Esophagus squamous epithelium (tissue), 5 donors: ENCODE measurements at places on chromosomes 7 and 10.

GRCh38 chr10:89404104-89405047 is 10.0 kb upstream of the IFIT5 start:
- DNase-seq = no peak

DNA sequence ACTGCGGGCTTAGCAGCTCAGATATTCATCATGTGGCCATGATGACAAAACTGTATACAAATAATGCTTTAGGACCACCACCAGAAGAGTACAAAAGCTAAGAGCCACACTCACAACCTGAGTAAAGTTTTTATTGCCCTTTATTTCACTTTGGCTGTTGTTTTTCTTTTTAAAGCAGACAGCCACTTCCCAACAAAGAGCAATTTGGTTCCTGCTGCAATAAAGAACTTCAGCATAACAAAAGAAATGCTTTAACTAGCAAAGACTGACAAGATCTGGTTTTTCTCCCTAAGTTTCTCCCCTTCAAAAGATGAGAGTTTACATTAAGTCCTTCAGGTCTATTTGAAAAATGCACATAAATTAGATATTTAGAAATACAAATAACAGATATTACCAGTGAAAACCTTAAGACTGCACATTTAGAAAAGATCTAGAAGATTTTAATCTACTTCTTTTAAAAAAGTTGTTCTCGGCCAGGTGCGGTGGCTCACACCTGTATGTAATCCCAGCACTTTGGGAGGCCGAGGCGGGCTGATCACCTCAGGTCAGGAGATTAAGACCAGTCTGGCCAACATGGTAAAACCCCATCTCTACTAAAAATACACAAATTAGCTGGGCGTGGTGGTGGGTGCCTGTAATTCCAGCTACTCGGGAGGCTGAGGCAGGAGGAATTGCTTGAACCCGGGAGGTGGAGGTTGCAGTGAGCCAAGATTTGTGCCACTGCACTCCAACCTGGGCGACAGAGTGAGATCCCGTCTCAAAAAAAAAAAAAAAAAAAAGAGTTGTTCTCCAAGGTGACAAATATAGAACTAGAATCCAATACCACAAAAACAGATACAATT is 59.4 kb downstream of the WAPL start:
- no peak for DNase-seq

GRCh38 chr10:113753020-113753692 is 1.7 kb downstream of the PLEKHS1 start:
- no peak for DNase-seq

DNA sequence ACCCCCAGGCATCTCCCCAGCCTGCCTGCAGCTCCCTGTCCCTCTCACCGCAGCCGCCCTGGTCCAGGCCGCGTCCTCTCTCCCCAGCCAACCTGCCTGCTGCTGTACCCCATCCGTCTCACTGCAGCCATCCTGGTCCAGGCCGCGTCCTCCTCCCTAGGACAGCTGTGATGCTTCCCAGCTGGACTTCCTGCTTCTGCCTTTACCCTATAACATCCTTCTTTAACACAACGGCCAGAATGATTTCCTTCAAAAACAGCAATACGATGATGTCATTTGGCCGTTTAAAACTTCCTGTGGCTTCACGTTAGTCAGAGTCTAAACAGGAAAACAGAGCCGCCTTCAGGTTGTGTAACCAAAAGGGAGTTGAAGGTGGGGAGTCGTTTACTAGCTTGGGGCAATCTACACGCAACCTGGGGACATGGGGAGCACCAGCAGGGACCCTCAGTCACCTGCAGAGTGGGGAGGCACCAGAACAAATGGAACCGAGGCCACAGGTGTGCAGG is 32.2 kb upstream of the ZFAND2A start:
- DNase-seq = no peak

DNA sequence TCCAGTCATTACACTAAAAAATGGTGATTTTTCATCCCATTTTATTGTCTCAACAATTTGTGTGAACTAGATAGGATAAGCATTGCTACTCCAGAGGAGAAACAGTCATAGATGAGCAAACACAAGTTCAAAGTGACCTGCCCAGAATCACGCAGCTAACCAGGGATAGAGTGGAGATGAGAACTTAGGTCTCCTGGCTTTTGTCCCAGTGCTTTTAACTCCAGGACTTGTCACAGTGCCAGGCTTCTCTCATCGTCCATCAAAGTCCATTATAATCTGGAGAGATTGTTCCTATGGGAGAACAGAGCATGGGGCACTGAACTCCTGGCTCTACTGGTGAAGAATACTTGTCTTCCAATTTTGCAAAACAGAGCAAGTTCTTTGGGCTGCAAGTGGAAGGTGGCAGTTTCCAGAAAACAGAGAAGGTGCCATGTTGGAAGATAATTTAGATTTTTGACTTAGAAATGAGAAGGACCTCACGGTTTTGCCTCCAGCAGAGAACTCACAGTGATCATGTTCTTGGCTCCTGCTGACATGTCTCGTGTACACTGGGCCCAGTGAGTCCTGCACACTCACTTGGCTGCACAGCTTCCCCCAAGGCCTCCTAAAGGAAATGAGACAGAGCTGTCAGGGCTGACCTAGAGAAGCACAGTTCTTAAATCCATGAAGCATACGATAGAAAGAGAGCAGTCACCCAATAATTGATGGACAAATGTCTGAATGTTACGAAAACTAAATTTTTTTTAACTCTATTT is 322.9 kb upstream of the NRP1 start:
- no peak for DNase-seq
